ENCODE measurements at places on chromosomes 6 and 20.

GRCh38 chr6:43040542-43041257 lies 13.0 kb downstream of the CUL7 start:
- no peak for DNase-seq

DNA sequence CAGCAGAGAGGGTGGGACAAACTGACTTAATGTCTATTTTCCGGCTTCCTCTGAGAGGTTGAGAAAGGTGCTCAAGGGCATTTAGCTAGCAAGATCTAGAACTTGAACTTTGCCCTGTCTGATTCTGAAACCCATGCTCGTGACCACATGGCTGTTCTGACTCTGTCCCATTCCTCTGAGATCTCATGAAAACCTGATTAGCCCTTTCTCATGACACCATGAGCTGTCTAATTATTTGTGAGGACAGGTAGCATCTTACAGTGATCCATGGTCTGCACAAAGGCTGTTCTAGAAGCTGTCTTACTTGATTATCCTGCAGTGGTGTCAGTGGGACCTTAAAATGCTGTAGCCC lies 89.6 kb upstream of the TOX2 start:
- DNase-seq = no peak

- DNase-seq = no peak
Measured at GRCh38 chr6:157937916-157938315, 43.7 kb upstream of the SYNJ2 start.

GRCh38 chr20:21159658-21160380 lies 33.9 kb downstream of the KIZ start:
- no peak for DNase-seq

DNA sequence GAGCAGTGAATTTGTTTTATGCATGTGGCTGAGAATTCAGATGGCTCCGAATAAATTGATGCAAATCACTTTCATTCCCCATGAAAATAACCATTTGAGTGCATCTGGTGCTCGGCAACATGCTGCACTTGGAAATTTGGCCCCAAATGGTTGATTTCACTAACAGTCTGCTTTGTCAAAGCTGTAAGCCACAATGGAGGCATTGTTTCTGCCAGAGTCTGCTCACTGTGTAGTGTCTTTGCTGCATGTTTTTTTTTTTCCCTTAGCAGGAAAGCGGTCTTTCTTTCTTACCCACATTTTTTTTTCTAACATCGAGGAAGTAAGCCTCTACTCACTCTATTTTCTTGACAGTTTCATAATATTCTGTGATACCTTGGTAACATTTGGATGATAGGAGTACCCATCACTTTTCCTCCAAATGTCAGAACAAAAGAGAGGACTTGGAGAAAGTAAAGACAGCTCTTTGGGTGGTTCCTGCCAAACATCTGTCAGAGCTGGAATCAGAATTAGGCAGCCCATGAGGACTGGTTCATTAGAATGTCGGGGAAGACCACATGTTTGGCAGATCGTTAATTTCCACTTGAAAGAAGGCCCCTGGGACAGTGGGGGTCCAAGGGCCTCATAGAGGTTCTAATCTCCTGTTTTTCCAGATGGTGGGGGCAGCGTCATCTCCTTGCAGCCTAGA lies 149.5 kb downstream of the DOK5 start:
- no peak for DNase-seq

DNA sequence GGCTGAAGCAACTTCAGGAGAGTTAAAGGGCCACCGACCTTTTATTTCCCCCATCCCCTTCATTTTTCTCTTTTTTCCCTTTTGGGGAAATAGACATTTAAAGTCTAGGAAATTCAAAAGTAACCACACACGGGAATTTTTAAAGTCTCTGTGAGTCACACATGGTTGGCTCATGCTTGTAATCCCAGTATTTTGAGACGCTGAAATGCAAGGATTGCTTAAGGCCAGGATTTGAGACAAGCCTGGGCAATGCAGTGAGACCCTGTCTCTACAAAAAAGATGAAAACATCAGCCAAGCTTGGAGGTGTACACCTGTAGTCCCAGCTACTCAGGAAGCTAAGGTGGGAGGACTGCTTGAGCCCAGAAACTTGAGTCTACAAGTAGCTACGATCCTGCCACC lies 34.2 kb downstream of the KATNA1 start:
- no peak for DNase-seq

GRCh38 chr6:125190667-125191066 lies 37.1 kb downstream of the TPD52L1 start:
- no peak for DNase-seq

DNA sequence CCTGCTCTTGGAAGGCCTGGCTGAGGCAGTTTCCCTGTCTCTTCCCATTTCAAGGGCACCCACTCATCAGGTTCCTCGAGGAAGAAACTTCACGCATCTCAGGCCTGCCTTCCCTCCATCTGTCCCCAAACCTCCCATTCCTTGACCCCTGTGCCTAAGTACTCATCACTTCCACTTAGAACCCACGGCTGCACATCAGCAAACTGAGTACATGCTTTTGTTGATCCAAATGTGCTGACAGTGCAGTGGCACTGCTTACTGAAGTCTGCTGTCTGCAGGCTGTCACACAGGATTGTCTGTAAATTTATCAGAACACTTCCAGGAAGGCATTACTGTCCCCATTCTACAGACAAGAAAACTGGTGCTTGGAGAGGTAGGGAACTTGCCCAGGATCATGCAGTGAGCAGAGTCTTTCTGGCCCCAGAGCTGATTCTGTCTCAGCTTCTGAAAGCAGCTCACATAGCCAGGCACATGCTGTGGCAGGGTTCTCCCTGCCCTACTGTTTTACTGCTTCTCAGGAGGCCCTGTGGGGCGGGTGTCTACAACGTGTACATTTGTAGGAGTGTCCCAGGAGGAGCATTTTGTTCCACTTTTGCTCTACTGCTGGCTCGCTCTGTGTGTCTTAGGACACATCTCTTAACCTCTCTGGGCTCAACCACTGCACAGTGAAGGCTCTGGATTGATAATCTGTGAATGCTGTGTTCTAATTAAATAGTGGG lies 64.2 kb upstream of the XRN2 start:
- no peak for DNase-seq

DNA sequence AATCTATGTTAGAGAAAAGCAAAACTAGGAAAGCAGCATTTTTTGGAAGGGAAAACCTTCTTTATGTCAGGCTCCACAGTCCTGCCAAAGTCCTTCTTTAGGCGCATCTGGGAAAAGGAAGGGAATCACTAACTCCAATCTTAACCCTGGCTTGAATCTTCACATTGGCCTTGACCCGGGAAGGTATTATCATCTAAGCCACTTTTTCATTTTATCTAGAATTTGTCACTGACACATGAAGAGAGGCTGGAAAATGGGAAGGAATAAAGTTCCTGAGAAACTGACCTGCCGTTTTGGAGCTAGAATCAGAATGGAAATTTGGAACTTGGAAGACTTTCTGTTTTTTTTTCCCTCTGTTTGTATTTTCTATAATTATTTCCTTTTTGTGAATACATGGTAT lies 53.4 kb upstream of the UTRN start:
- DNase-seq = no peak

DNA sequence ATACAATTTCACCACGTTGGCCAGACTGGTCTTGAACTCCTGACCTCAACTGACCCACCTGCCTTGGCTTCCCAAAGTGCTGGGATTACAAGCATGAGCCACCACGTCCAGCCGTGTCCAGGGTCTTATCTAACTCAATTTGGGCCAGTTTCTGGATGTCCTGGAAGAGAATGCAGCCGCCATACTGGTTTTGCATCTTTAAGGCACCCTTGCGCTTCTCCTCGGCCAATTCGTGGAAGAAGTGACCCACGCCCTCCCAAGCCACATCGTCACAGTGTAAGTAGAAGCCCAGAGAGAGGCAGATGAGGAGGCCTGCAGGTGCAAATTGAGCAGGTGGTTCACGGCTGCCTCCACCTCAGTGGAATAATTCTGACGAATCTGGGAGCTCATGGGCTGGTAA lies 3.7 kb upstream of the ZNF335 start:
- no peak for DNase-seq

GRCh38 chr6:156720691-156721685 lies 56.2 kb upstream of the ARID1B start:
- DNase-seq = no peak

- no peak for DNase-seq
Measured at GRCh38 chr6:140744659-140745320, 1370.3 kb upstream of the CITED2 start.

DNA sequence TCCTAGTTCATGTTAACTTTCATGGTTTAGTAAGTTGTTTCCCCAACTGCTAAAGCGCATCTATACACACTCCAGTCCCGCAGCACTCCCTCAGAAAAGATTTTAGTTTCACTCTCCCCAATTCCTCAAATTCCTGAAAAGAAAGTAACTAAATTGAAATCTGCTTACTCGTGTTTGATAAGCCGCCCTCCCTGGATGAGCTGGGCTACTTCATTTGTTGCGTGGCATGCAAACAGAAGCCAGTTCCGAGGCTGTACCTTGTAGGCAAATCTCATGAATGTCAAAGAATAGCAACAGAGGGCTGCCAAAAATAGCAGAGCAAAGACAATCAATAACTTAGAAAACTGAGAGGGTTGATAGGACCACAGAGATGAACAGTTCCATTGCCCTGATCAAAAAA lies 16.9 kb downstream of the MPC1 start:
- no peak for DNase-seq

DNA sequence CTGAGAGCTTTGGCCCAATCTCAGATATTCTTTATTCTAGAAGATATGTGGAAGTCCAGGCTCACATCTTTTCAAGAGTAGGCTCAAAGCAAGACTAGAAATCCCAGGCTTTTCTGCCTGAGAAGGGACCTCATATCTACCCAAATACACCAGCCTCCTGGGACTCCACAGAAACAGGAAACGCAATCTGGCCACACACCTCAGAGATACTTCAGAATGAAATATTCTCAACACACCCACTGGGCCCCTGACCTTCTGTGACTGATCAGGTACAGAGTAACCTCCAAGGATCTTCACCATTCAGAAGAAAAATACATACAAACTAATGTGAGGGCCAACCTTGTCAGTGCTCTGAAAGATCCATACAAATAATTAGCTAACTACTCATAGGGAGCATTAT lies 183.2 kb downstream of the HIVEP2 start:
- DNase-seq = no peak

DNA sequence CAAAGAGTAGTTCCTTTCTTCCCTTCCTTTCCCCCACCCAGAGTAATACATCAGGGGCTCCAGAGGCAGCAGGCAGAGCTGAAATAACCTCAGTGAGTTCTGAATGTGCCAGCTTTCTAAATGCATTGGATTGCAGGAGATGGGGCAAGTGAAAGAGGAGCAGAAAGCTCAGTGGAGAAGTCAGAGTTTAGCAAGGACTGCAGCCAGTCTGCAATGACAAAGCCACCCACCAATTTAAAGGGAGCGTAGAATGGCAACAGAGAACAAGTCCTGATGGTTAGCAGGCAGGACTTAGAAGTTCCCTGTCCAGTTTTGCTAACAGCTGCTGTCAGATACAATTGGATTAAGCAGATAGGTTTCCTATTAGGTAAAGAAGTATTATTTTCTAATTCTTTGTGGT lies 203.4 kb upstream of the RIN2 start:
- DNase-seq = no peak

DNA sequence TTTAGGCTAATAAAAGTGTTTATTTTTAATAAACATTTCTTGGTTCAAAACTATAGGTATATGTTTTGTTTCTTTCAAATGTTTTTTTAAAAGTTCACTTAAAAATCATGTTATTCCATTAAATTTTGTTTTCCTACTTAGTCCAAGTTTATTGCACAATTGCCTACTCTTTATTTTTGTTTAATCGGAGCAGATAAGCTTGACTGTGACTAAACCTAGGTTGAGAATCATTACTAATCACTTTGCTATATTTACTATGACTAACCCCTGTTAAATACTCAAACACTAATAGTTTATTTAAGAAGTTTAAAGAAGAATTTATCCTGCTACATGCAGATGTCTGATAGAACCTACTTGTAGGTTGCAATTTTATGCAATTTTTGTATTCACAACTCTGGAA lies 18.8 kb downstream of the MAP3K4 start:
- DNase-seq = no peak

- DNase-seq = no peak
Measured at GRCh38 chr6:161437851-161438250, 164.0 kb upstream of the AGPAT4 start.

GRCh38 chr20:443223-443775 lies 19.0 kb downstream of the TBC1D20 start:
- no peak for DNase-seq

DNA sequence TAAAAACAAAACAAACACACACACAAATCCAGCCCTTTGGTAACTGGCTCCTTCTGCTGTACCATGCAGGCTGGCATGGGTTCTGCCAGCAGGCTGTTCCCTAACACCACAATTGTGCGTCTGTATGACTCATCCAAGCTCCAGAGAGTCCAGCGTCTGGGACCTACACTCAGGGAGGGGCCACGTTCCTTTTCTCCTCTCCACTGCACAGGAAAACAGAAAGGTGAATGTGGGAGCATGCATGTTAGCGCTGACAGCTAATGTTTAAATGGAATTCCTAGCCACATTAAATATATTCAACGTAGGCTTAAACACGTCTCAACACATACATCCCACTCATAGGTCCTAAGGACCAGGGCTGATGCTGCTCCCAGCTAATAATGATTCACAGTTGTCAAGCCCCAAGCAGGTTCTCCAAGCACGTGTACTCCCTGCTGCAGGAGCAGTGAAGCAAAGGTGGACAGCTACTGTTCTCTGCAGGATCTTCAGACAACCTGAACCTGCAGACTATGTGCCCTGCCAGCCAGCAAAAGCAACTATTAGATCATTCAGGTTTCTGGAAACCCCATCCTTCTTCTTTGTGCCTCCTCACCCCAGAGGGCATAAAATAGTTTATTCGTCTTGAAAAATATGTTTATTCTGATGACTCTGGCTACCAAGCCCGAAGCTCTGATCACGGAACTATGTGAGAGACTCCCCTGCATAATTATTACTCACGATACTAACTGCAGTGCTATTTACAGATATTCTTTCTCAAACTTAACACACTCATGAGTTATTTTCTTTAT lies 20.9 kb downstream of the MAP1LC3A start:
- DNase-seq = no peak

DNA sequence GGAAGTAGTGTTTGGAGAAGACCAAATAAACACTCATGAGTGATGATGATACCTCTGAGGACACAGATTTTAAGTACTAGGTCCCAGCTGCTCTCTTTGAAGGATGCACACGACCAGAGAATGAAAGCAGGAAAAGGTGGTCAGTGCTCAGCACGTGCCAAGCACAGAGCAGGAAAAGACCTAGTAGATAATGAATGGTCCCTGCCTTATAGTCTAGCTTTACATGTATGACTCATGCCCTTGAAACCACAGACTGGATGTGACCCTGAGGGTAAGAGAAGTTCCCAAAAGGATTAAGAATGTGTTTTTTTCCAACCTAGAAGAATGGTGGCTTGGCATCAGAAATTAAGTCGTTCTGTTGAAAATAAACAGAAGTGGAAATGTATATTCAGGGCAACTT lies 2.8 kb upstream of the MC3R start:
- DNase-seq = no peak

GRCh38 chr6:108251252-108251651 lies 9.6 kb downstream of the SNX3 start:
- no peak for DNase-seq

DNA sequence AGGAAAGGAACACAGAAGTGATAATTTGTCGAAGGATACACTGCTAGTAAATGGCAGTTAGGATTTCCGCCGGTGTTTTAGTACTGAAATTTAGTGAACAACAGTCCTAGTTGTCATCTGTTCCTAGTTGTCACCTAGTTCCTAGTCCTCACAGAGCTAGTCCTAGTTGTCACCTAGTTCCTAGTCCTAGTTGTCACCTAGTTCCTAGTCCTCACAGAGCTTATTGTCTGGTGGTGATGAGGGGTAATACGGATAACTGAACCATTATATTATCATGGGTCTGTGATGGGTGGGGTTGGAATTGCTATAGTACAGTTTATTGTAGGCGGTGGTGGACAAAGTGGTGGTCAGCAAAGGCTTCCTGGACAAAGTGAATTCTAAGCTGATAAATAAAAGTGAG lies 1.8 kb downstream of the SNRNP48 start:
- no peak for DNase-seq
